ENCODE measurements at places on chromosomes 16 and 17.

GRCh38 chr17:10610884-10611283 is 46.2 kb downstream of the MYH3 start:
- DNase-seq: no peak

DNA sequence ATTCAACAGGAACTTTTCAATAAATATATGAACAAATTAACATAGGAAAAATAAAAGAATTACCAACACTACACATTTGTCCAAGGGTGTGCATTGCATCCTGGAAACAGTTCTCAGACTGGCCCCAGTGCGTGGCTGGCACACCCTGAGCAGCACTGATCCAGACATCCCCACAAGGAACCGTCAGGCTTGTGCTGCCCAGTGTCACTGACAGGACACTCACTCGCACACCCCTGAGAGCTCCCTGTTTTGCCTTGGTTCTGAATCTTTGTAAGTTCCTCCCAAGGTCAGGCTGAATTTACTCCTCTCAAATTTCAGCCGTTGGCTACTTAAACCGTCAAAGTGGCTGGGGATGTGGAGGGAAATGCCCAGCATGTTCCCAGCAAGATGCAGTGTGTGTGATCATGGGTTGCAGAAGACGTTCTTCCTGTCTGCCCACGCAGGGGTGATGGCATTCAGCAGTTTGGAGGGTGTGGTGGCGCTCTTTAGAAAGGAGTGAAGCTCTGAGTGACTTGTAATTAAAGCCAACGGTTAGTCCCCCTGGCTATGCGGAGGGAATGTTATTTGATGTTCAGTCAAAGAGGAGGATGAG is 1.7 kb downstream of the MT2A start:
- DNase-seq: peak; percentile 89

DNA sequence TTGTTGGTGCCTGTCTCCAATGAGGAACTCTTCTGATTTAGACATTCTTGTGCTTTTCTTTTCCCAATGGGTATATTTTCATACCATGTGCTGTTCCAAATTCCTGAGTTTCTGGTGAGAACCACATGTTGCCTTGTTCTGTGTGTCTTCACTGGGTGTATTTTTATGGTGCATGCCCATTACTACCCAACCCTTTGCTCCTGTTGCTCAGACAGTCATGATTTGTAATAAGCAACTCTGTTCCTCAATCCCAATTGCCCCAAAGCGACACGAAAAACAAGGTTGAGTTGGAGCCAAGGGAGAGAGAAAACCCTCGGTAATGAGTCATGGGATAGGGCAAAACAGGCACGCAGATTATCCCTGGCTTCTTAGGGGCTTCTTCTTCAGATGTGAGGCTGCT is 101.8 kb downstream of the ABCA8 start:
- peak; percentile 9 for DNase-seq

GRCh38 chr17:67035131-67036083 is 8.9 kb upstream of the CACNG1 start:
- no peak for DNase-seq

DNA sequence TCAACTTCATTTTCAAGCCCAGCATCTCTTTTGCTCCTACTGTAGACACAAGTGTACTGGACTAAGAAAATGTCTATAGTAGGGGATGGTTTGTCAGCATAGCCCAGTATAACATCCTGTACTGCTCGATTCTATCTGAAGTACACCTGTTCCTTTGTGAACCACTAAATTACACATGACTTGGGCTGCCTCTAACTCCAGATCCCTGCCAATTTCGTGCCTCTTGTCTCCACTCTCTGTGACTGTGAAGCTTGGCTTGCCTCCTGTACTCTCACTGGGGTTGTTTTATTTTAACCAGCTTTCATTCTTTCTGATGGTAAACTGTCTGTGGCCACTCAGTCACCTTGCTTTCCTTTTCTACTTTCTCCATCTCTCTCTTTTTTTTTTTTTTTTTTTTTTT is 24.5 kb downstream of the GFOD2 start:
- DNase-seq: no peak

DNA sequence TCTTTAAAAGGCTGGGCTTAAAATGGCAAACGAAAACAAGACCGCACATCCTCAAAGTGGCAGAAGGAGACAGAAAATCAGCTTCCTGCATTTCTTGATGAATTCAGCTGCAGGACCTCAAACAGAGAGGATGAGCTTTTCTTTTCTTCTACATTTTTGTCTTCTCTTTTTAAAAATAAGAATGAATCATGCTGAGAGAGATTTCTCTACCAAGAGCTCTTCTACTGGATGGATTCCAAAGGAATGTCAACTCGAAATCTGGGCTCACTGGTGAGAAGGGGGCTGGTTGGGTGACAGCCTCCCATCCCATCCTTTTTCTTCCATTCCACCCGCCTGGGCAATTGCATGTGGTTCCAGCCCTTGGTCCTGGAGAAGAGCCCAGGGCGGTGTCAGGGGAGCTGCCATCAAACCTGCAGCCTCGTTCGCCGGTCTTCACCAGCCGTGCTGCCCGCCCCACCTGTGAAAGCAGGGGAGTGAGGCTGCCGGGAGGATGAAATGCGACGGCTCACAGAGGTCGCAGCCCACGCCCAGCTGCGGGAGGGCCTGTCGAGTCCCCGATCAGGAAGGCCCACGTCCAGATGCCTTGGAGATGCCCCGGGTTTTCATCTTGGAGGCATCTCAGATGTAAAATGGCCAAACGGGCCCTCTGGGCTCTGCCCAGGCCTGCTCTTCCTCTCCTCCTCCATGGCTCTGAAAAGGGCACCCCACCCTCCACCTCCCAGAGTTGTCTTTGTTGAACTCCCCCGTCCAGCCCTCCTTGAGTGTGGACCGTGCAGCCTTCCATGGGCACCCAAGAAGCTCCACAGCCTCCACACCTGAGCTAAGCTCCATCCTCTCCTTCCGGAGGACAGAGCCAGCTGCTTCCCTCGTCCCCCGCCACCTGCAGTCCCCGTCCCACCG is 121.9 kb downstream of the FOXL1 start:
- no peak for DNase-seq

DNA sequence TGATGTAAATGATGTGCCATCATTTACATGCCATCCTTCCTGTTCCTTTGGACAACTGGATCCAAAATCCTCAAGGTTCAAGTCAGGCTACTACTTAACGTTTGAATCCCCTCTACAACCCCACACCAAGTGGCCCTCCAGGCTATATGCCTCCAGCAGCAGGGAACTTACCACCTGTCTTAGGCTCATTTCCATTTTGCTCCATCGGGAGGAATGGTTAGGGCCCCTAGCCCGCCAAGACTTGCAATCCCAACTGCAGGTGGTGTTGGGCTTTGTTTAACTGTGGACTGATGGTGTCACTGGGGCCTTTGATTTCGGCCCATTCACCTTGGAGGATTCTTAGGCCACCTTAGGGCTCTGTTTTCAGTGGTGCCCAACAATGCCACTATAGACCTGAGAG is 9.7 kb downstream of the HNF1B start:
- DNase-seq: no peak

GRCh38 chr17:66830451-66830850 is 4.5 kb upstream of the CACNG5 start:
- no peak for DNase-seq

GRCh38 chr17:33858682-33859081 is 396.4 kb upstream of the CCL2 start:
- DNase-seq: no peak

DNA sequence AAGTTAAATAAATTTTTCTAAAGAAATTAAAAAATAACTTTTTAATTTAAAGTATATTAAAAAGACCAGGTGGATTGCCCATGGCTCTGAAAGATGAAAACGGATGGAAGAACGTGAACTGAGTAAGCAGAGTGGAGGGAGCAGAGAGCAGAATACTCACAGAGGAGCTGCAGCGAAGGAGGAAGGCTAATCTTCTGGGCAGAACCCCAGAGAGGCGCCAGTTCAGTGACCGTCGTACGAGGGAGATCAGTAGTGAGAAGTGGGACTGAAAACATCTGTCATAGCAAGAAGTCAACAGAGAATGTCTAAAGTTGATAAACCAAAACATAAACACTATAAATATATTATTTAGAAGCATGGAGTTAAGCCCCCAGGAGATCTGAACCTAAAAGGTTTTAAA is 34.9 kb downstream of the UBE2G1 start:
- DNase-seq: no peak

DNA sequence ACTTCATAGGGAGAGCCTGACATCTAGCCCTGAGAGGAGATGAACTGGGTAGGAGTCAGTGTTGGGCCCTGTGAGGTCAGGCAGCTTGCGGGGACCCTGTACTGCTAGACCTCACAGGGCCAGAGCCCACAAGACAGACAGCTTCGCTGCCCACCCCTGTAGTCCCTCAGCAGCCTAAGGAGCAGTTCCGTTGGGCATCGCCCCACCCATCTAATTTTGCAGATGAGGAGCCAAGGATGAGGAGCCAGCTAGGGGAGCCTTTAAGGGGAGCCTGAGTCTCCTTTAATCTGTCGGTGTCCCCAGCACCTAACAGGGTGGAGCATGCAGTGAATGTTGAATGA is 755 bp upstream of the TUFM start:
- no peak for DNase-seq

- peak; percentile 44 for DNase-seq
Measured at GRCh38 chr17:31835984-31836383, 23.1 kb downstream of the COPRS start.

Data from AG10803 (cell line).